ENCODE measurements at places on chromosomes 2 and 18.

DNA sequence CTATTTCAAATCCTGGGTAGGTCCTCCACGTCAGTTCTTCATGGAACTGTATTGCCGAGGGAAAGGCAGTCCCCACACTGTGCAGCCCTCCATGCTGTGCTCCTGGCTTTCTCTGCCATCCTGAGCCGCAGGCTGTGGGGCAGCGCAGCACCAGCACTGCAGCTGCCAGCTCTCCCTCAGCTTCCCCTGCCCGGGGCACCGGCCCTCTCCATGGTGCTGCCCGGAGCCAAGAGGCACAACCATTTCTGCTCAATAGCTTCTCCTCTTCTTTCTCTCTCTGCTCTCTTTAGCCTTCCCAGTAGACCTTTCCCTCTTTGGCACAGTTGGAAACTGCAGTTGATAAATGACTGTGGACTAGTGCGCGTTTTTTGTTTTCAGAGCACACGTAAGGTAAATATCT lies 12.1 kb downstream of the ANKRD23 start:
- DNase-seq: peak; percentile 8

GRCh38 chr2:32931945-32932709 lies 14.6 kb upstream of the LTBP1 start:
- DNase-seq: no peak

- DNase-seq: no peak
These were observed 223.4 kb downstream of the WDPCP start for GRCh38 chr2:63364866-63365265.

DNA sequence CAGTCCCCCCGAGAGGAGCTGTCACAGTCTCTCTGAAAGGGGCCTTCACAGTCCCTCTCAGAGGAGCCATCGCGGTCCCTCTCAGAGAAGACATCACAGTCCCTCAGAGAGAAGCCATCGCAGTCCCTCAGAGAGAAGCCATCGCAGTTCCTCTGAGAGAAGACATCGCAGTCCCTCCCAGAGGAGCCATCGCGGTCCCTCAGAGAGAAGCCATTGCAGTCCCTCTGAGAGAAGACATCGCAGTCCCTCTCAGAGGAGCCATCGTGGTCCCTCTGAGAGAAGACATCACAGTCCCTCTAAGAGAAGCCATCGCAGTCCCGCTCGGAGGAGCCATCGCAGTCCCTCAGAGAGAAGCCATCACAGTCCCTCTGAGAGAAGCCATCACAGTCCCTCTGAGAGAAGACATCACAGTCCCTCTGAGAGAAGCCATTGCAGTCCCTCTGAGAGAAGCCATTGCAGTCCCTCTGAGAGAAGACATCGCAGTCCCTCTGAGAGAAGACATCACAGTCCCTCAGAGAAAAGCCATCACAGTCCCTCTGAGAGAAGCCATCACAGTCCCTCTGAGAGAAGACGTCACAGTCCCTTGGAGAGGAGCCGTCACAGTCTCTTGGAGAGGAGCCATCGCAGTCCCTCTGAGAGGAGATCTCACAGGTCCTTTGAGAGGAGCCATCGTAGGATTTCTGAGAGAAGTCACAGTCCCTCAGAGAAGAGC lies 1.3 kb upstream of the ZNF512 start:
- DNase-seq: no peak

DNA sequence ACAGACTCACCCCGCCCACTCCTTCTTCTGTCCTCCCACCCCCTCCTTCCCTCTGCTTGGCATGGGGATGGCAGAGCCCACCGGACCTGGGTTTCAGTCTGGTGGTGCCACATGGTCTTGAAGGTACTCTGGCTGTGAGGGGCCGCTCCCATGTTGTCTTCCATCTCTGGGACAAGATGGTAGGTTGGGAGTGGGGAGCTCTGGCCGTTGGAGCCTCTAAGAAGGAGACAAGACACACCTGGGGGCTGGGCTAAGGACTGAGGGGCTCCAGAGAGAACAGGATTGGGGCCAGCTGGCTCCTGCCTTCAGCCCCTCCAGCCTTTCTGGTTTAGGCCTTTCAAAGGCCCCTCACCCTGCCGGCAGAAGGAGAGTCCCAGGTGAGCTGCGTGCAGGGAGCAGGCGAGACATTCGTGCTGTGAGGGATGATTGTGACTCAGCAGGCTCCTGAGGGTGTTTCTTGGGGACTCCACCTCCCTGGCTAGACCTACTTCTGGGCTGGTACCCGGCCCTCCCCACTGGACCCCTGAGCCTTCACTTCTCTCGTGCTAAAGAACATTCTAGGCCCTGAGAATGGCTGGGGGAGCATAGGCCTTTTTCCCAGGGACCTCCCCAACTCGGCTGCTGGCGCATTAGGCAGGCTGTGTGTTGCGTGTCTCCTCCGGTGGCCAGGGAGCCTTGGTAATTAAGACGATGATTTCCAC lies 128.2 kb upstream of the HAAO start:
- DNase-seq: no peak

DNA sequence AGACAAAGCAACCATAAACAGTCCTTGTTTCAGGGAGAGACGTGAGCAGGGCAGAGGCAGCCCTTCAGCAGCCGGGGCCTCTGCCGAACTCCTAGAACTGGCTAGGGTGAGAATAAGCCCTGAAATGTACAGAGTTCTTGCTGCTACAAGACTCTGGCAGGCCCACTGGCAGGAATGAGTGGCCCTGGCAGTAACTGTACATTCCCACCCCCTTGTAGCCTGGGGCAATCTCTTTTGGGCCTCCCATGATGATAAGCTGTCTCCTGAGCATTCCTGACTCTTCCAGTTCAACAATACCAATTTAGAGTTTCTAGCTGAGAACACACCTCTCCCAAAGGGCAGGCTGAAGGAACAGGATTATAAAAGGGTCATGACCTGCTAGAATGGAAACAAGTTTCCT lies 54.3 kb downstream of the HAUS1 start:
- DNase-seq: peak; percentile 47

DNA sequence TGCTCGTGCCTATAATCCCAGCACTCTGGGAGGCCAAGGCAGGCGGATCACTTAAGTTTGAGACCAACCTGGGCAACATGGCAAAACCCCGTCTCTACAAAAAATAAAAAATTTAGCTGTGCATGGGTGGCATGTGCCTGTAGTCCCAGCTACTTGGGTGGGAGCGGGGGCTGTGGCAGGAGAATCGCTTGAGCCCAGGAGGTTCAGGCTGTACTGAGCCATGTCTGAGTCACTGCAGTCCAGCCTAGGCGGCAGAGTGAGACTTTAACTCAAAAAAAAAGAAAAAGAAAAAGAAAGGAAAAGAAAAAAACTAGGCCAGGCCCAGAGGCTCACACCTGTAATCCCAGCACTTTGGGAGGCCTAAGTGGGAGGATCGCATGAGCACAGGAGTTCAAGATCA lies 30.8 kb downstream of the TWSG1 start:
- peak; percentile 45 for DNase-seq

DNA sequence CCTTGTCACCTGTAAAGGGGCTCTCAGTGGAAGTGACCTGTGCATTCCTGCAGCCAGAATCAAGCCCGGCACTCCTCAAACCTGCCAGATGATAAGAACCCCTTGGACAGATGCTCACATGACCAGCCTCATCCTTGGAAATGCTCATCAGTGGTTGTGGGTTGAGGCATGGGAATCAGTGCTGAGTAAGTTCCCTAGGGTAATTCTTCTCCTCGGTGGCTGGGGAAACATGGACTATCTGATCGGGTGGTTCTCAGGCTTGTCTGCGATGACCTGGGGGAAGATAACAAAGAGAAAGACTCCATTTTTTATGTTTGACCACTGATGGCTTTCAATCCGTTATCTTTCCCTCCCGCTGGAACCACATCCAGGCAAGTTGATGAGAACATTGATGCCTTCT lies 84.0 kb downstream of the SPP2 start:
- DNase-seq: no peak

- no peak for DNase-seq
These were observed 362.5 kb upstream of the TNP1 start for GRCh38 chr2:217222309-217222910.

- no peak for DNase-seq
These were observed 693.4 kb upstream of the ID2 start for GRCh38 chr2:7988440-7988839.

DNA sequence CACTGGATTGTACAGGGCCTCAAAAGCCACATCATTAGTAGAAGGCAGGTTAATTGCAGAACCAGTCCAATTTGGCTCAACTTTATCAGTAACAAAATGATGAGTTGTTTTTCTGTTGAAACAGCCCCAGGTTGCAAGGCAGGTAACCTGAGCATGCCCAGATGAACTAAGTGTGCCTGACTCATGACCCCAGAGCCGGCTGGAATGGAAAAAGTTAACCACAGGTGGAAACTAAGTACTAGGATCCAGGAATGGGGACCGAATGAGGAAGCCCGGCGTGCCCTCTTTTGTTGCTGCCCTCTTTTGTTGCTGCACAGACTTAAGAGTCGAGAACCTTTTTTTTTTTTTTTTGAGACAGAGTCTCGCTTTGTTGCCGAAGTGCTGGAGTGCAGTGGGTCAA lies 79.5 kb upstream of the YWHAQ start:
- DNase-seq: no peak

- no peak for DNase-seq
These were observed 478.5 kb upstream of the ID2 start for GRCh38 chr2:8203364-8203763.

DNA sequence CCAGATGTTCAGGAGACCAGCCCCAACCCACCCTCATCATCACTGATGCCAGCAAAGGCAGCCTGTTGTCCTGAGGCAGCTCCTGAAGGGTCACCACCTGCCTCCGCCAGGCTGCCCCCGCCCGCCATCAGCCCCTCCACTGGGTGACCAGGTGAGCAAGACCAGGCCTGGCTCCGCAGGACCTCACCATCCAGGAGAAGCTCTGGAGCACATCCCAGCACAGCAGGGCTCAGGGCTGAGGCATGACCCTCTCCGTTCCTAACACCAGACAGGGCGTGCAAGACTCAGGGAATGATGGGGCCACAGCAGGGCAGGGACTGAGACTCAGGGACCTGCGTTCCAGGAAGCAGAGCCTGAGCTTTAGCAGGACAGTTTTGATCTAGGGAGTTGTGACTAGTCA lies 218.8 kb upstream of the RAB6C start:
- no peak for DNase-seq

DNA sequence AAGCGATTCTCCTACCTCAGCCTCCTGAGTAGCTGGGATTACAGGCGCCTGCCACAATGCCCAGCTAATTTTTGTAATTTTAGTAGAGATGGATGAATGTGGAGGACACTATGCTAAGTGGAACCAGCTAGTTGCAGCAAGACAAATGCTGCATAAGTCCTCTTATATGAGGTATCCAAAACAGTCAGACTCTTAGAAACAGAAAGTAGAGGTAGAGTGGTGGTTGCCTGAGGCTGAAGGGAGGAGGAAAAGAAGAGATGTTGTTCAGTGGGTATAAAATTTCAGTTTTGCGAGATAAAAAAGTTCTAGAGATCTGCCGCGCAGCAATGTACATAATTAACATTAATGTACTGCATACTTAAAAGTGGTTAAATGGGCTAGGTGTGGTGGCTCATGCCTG lies 145.3 kb upstream of the SPRED2 start:
- DNase-seq: peak; percentile 17

DNA sequence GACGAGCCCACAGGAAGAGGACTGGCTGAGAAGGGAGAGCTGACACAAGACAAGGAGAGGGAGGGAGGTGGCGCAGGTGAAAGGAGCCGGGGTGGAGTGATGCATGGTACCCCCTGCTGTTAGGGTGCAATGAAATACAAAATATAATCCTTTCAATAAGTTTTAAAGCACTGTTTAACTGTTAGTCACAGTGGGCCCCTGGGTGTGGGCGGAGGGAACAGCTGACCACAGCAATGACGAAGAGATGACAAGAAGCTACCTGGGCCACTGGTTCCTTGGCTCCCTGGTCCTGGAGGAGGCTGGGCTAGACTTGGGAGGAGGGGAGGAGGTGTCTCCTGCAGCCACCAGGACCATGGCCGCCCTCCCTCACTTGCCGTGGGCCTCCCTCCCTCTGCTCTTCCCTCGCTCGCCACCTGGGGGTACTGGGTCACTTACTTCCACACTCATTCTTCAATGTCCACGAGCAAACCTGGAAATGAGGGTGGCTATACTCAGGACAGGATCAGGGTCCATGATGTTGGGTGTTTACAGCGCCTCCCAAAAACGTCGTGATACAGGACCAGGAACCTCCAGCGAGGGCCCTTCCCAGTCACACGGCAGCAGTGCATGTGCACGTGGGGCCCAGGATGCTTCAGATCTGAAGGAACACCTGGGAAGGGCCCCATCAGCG lies 196.1 kb downstream of the ANKRD30B start:
- no peak for DNase-seq

GRCh38 chr2:233409286-233409991 lies 55.1 kb downstream of the DGKD start:
- DNase-seq: no peak

- DNase-seq: peak; percentile 99
These were observed 73.3 kb upstream of the KLF7 start for GRCh38 chr2:207238831-207239701.

- DNase-seq: peak; percentile 41
These were observed 177.7 kb upstream of the GULP1 start for GRCh38 chr2:188114014-188114413.

DNA sequence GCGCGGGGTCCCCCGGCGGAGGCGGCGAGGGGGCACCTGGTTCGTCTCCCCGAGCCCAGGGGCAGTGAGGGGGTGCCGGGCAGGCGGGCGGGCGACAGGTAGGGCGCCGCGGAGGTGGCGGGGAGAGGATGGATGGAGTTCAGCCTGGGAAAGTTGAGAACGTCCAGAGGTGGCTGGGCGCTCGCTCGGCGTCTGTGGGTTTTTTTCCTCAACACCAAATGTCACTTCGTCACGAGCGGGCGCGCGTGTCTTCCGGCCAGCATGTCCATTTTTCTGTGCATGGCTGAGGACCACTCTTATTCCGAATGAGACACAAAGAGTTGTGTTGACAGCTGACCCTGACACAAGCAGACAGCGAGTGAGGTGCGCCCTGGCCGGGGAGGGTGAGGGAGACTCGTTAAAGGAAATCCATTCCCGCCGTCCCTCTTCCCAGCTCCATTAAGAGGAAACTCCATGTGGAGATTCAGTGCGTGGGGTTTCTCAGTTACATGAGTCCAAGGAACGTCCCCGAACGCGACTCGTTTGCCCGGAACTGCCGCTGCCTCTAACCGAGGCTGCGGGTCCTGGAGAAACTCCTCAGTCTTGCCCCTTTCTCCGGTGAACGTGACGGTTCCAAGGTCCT lies 859 bp downstream of the GREB1L start:
- peak; percentile 51 for DNase-seq

GRCh38 chr2:39408351-39409136 lies 28.5 kb downstream of the MAP4K3 start:
- DNase-seq: no peak

DNA sequence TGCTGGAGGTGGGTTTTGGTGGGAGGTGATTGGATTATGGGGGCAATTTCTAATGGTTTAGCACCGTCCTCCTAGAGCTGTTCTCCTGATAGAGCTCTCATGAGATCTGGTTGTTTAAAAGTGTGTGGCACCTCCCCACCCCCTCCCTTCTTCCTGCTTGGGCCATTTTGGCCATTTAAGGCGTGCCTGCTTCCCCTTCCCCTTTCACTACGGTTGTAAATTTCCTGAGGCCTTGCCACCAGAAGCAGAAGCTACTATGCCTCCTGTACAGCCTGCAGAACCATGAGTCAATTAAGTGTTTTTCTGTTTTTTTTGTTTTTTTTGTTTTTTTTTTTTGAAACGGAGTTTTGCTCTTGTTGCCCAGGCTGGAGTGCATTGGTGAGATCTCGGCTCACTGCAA lies 335.7 kb upstream of the HS6ST1 start:
- DNase-seq: no peak

Measured in ELR (cell line).